ENCODE measurements at places on chromosomes 1 and 21.

DNA sequence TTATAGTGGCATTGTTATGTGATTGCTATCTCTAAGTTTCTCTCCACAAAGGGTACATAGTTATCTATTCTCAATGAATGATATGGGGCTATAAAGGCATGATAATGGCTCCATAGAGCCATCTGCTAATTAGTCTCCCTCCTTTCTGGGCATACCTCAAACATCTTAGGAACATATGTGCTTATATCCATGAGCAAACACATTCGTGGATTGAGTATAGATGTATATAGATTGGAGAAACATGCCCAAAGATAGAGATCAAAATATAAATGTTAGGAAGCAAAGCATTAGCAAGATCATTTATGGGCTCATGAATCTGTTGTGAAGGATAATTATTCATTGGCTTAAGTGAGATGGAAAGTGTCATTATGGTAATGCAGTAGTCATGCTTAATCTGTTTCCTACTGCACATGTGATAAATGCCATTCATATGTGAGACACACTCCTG lies 155.8 kb upstream of the UBE2U start:
- DNase-seq: no peak

DNA sequence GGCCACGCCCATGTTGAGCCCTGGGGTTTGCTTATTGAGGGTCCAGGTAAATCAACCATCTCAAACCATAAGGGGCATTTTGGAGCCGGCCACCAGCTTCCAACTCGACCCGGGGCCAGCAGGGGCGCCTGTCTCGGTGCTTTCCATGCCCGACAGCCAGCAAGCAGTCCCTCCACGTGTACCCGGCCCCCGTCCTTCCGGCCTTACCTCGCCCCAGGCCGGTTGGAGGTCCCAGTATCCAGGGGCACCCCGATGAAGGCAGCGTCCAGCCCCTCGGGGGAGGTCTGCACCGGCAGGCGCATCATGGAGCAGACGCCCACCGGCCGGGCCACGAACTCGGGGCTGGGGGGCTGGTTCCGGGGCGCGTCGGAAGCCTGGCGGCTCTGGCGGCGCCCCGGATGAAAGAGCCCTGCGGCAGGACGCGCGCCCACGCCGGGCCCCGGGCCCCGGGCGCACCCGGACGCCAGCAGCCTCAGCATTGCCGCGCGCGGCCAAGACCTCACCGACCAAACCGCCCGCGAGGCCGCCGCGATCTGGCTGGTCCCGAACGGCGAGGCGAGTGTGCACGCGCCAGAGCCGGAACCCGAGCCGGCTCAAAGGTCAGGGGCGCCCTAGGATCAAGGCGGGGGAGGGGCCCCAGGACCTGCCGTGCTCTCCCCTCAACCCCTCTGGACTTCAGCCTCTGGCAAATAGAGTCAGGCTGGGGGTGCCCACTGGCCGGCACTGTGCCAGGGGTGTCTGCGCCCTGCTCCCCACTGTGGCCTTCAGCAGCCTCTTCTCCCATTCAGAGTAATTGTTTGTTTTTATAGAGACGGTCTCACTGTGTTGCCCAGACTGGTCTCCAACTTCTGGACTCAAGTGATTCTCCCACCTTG lies at the start of gene AGMAT:
AGMAT (minus strand) TSS at position 563 of the 875 bp plus-strand sequence; CDS start at position 479, 84 bp downstream.
- DNase-seq: peak; percentile 29

DNA sequence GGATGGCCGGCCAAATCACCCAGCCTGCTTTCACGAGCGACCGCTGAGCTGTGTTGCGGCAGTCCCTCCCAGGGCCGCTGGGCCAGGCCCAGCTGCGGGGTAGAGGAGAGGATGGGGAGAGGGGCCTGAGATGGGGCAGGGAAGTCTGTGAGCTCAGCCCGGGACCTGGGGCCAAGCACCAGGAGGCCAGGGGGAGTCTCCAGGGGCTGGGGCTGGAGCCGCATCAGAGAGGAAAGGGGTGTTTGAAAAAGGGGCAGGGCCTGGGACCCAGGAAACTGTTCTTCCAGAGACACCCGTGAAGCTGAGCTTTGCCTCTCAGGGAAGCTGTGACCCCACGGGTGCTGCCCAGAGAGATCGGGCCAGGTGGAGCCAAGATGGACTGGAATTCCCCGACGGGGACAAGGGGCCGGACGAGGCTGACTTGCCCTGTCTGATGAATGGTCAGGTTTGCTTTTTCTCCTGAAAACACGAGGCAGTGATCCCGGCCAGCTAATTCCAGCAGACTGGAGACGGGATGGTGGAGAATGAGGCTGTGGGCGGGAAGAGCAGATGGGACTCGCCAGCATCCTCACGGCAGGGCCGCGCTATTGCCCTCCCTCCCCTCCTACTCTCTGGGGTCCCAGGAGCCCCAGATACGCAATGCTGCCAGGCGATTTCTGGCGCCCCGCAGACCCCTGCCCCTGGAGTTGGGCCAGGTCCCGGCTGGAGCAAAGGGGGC lies 40.3 kb upstream of the COL18A1 start:
- no peak for DNase-seq

DNA sequence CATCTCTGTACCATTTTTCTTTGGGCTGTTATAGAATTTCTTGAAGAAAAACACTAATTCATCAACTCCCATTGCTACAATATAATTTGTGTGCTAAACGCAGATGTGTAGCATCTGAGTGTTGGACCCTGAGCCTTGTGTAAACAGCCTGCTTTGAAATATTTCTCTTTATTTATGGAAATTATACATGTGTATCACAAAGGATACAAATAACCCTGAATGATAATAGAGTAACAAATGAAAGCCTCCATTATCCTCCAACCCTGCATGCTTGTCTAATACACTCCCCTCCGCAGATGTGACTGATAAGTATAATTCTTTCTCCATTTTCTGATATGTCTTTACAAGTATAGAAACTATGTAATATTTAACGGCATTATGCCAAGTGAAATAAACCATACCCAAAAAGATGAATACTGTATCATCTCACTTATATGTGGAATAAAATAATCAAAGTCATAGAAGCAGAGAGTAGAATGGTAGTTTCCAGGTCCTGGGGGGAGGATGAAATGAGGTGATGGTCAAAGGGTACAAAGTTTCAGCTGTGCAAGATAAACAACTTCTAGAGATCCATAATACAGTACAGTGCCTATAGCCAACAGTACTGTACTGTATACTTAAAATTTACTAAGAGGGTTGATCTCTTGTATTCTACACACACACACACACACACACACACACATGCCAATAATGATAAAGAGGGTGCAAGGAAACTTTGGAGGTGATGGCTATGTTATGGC lies 2.8 kb upstream of the ADAM30 start:
- DNase-seq: no peak

DNA sequence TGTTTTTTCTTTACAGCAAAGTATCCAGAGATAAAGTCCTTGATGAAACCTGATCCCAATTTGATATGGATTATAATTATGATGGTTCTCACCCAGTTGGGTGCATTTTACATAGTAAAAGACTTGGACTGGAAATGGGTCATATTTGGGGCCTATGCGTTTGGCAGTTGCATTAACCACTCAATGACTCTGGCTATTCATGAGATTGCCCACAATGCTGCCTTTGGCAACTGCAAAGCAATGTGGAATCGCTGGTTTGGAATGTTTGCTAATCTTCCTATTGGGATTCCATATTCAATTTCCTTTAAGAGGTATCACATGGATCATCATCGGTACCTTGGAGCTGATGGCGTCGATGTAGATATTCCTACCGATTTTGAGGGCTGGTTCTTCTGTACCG lies 6.5 kb downstream of the DEGS1 start:
- DNase-seq: no peak

DNA sequence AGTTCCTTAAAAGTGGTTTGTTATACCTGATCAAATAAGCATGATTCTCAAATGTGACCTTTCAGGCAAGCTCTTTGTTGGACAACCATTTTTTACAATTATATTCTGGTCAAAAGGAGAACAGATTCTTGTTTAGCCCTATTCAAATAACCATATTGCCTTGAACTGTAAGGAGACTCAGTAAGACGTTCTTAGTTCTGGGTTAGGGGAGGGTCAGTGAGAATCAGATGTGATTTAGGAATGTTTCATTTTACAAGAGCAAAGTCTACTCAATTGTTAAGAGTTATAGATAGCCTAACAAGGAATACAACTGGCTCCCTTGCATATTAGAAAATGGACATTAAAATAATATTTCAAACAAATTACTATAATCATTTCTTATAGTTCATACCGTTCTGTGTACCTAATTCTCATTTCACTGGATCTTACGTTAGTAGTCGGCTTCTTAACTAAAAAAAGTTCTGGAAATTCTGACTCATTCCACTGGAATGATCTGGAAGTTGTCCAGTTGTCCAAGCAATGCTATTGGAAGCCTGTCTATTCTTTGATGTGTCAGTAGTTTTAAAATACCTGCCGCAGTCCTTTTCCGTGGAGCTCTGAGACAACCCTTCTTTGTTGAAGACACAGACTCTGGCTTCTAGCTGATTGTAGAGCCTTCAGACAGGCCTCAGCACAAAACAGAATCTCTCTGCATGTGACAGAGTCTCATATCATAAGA lies 88.8 kb downstream of the MAST2 start:
- no peak for DNase-seq

DNA sequence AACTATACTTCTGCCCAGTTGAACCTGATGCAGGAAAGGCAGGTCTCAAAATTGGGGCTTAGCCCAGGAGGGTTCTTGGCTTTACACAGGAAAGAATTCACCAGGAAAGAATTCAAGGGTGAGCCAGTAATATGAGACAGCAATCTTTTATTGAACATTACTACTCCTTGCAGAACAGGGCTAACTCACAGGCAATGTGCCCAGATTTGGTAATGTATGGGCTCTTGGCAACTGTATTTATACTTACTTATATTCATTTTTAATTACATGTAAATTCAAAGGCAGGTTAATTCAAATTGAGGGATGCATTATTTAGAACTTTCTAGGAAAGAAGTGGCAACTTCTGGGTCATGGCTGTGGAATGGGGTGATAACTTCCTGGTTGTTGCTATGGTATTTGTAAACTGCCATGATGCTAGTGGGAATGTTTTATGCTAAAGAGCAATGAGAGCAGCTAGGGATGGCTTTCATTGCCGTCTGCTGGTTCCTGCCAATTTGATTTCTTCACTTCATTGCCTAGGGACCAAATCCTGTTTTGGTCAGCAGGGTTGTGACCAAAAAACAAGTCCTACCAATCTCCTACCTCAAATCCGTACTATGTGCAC lies 107.5 kb downstream of the CHRM3 start:
- no peak for DNase-seq

GRCh38 chr1:243406424-243406823 lies 150.6 kb downstream of the SDCCAG8 start:
- no peak for DNase-seq

DNA sequence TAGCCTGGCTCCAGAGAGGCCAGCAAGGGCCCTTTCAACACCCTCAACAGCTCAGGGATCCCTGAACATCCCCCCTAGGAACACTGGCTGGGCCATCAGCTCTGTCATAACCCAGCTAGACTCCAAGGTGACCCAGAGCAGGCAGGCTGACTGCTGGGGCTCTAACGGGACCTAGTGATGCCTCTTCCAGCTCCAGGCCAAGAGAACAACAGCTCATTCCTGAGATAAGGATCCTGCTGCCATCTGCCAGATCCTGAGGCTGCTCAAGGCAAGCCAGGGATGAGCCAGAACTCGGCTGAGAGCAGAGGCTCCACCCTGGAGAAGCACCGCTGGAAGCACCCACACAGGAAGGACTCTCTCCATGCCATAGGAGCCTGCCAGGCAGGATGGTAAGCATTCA lies 2.0 kb downstream of the VSIG8 start:
- no peak for DNase-seq

DNA sequence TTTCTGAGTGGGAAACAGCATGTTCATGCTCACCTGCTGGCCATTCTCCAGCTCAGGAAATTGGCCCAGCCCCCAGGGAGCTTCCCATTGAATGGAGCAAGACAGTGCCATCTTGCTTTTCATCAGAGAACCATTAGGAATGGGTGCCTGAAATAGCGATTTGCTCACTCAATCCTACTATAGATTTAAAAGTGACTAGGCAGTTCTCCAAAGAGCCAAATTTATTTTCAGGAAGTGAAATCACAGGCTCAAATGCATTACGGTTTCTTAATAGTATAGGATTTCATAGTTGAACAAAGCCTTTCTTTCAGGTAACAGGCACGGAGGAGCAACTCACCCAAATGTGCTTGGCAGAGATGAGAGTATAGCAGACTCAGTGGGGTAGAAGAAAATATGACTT lies 272.1 kb downstream of the GRIK1 start:
- no peak for DNase-seq

- DNase-seq: no peak
Measured at GRCh38 chr1:212719633-212720032, 20.0 kb upstream of the BATF3 start.

DNA sequence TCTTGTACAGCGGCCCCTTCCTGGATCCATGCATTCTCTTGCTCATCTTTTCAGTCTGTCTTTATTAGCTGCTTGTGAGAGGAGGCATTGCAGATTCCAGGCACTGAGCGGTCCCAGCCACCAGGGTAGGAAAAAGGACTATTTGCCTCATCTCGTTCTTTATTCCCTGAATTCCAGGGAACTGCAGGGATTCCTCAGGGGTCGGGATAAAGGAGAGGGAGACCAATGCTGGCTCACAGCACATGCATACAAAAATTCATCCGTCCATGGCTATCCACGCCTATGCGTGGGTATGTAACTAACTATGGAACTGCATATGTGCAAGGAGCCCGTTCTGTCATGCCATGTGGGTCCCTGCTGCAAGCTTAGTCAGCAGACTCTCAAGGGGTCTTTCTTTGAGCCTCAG lies 879 bp upstream of the PLPPR5 start:
- no peak for DNase-seq

DNA sequence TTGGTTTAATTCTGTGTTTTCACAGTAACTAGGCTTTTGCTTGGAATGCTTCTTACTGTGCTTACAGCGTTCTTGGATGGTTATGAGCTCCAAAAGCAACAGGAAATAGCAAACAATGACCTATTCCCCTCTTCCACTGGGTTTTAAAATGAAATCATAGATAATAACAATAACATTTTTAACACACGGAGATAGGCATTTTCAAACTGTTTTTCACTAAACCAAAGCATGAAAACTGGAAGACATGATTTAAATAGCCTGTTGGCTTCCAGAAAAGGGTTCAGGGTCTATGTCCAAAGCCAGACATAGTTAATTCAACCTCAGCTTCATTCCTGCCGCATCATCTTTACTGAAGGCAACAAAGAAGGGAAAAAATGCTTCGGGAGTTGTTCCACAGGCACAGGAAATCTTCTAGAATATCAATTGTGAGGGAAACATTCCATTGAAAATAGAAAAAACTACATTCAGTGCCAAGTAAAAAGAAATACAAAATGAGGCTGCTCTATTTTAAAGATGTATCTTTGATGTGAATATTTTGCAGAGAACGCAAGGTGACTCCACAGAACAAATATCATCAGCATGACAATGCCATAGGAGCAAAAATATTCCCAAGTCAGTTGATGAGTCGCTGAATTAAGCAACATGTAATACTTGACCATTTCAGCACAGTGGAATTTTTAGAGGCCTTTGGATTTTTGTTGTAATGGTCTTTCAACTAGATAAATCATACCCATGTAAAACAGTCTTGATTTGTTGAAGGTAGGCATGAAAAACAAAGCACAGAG lies 80.7 kb downstream of the NID1 start:
- no peak for DNase-seq

- DNase-seq: no peak
Measured at GRCh38 chr1:61981870-61982660, 212.6 kb upstream of the L1TD1 start.

All from stimulated activated CD8-positive, alpha-beta memory T cell treated with anti-CD3 and anti-CD28 coated beads, Interleukin-7, amount 100 ng/mL, for 4 hours (primary cell).